Neural progenitor cell (in vitro differentiated cells): ENCODE measurements at places on chromosomes 3 and 15. TPM values are rescaled to one million over a fixed set of nuclear protein-coding genes. Genes with fewer than 3 reads are reported as not detected.
A peak's percentile ranks its signal among the peaks of the same experiment; 100 is the strongest.

- DNase-seq: peak; percentile 67
- peak overlapping the region; percentile 33 for H3K27ac ChIP-seq
- peaks cover 11% of the 10 kb centered on the region for H3K4me1 ChIP-seq
- no peaks in the 10 kb centered on the region for H3K36me3 ChIP-seq
- no peaks in the 10 kb centered on the region for H3K27me3 ChIP-seq
Measured at GRCh38 chr3:100073714-100074307, 40.5 kb downstream of the FILIP1L start.

DNA sequence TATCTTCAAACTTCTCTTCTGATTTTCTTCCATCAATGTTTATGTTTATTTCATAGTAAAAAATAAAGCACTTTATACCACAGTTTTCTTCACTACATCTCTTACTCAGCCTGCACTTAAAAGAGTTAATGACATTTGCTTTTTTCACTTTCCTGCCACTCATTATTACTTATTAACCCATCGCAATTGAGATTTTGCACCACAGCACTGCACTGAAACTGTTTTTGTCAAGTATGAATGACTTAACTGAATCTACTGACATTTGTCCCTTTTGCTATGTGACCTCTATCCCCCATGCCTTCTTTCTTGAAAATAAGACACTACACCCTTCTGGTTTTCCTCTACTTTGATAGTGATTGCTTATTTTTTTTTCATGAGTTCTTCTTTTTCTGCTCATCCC is 739.7 kb upstream of the DPPA4 start:
- H3K36me3 ChIP-seq: no peaks in the 10 kb centered on the region
- no peak overlapping the region for H3K27ac ChIP-seq
- H3K4me1 ChIP-seq: no peaks in the 10 kb centered on the region
- no peak for DNase-seq
- H3K27me3 ChIP-seq: no peaks in the 10 kb centered on the region
- H3K4me3 ChIP-seq: no peak overlapping the region

GRCh38 chr3:122299215-122299614 is 25.8 kb upstream of the CSTA start:
- H3K4me3 ChIP-seq: no peak overlapping the region
- H3K4me1 ChIP-seq: no peaks in the 10 kb centered on the region
- DNase-seq: no peak
- no peak overlapping the region for H3K27ac ChIP-seq

- no peak overlapping the region for H3K27ac ChIP-seq
- H3K4me3 ChIP-seq: no peak overlapping the region
- no peaks in the 10 kb centered on the region for H3K27me3 ChIP-seq
Measured at GRCh38 chr15:93469994-93470393, 381.0 kb upstream of the RGMA start.

DNA sequence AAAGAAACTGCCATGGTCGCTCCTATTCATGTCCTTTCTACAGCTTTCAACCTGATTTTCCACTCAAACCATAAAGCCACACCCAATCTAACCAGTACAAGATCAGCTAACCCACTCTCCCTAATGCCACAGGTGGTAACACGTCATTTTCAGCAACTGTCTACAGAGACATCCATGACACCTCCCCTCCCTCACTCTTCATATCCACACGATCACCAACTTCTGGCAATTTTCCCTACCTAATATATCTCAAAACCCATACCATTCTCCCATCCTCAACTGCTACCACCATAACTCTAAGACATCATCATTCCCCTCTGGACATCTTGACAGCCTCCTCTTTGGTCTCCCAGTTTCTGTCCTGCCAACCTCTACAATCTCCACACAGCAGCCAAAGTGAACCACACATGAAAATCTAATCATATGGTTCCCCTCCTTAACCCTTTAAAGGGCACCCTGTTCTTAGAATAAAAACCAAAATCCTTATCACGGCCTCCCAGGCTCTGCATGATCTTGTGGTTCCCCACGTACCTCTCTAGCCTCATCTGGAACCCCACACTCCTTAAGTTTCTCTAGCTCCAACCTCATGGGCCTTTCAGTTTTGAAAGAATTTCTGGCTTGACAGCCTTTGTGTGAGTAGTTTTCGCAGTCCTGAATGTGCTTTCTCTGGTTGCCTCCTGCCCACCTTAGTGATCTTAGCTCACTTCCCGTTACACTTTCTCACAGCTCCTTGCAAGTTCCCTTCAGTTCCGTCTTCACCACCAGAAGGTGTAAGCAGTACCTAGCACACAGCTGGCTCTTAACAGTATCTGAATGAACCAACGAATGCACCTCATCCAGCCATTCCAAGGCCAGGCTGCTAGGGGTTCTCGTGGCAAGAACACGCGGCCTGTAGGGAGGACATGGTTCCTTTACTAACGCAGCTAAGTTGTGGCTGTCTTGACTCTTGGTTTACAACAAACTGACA is 33.4 kb downstream of the SPINK8 start:
- peak overlapping the region; percentile 72 for H3K4me3 ChIP-seq
- DNase-seq: peak; percentile 4
- no peaks in the 10 kb centered on the region for H3K36me3 ChIP-seq
- H3K4me1 ChIP-seq: no peaks in the 10 kb centered on the region

DNA sequence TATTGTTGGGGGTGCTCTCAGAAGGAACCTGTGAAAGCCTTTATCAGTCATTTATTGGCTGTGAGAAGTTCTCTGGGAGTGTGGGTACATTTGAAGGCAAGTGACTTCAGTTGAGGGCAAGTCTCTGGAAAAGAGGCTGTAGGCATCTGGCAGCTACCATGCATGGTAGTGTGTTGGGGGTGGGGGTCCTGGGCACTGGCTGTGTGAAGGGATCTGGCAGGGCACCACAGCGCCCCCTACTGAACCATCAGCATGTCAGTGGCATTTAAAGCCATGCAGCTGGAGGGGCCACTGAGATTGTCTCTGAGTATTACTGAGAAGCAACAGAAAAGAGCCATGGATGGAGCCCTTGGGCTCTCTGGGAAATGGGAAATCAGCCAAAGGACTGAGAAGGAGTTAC is 30.6 kb downstream of the CRTAP start:
- H3K4me1 ChIP-seq: peaks cover 6% of the 10 kb centered on the region
- H3K27ac ChIP-seq: no peak overlapping the region
- DNase-seq: peak; percentile 69
- no peaks in the 10 kb centered on the region for H3K27me3 ChIP-seq

DNA sequence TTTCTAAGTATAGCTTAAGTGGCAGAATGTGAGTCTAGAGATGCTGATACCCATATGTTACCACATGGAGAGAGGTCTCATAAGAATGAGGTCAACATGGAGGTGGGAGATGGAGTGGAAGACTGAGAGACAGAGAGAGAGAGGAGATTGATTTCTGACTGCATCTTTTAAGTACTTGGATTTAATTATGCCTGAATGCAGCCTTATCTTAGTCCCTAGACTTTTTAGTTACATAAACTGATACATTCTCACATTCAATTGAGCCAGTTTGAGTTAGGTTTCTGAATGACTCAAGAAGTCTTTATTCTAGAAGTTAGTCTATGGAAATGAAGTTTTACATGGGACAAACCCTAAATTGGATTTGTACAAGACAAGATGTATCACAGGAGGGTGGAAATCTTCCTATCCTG is 58.5 kb upstream of the TNFSF10 start:
- no peaks in the 10 kb centered on the region for H3K4me1 ChIP-seq
- no peak overlapping the region for H3K27ac ChIP-seq
- no peak for DNase-seq
- no peaks in the 10 kb centered on the region for H3K36me3 ChIP-seq
- H3K27me3 ChIP-seq: no peaks in the 10 kb centered on the region
- H3K4me3 ChIP-seq: no peak overlapping the region

GRCh38 chr3:100913870-100914648 is 79.2 kb downstream of the ABI3BP start:
- H3K4me1 ChIP-seq: no peaks in the 10 kb centered on the region
- no peak overlapping the region for H3K4me3 ChIP-seq
- no peak overlapping the region for H3K27ac ChIP-seq
- peak; percentile 4 for DNase-seq
- no peaks in the 10 kb centered on the region for H3K27me3 ChIP-seq
- no peaks in the 10 kb centered on the region for H3K36me3 ChIP-seq

RYR3 gene
- 2.1 and 4.4 TPM in 2 replicates for total RNA-seq

ISLR gene
- total RNA-seq: 0.68 TPM in 1 of 2 replicates, not detected in the other

ZDHHC3 gene
- total RNA-seq: 41.2 and 65.8 TPM in 2 replicates

PRICKLE2 gene
- 10.7 and 11.5 TPM in 2 replicates for total RNA-seq

CPN2 gene
- not detected in 2 replicates for total RNA-seq
